ENCODE measurements at places on chromosomes 2 and 18.

DNA sequence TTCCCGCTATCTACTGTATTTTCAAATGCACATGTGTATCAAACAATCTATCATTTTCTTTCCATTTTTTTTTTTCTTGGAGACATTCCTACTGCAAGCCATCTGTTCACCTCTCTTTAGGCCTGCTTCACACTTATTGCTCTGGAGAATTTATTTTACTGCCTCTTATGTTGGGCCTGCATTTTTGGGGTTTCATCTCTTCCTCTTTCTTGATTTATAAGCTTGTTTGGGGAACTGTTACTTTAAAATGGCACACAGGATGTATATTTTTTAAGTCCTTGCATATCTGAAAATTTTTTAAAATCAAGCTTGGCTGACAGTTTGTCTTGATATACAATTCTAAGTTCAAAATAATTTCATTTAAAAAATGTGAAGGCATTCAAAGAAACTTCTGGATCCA, 3.5 kb upstream of the RAB27B start:
- DNase-seq, result no peak

DNA sequence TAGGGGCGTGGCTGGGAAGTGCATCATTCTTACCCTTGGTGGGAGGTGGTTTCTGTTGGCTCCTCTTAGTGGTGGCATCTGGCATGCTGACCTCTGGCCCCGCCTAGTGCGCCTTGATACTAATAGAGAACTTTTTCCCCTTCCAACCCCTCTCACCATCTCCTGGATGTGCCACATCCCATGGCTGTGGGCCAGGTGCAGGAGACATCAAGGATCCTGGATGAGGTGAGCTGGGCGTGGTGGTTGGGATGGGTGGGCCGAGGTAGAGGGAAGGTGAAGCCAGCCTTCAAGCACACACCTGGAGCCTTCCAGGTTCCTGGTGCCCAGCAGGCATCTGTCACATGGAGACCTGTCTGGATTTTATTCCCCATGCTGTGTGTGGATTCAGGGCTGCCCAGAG, 149.2 kb downstream of the DYSF start:
- no peak for DNase-seq

DNA sequence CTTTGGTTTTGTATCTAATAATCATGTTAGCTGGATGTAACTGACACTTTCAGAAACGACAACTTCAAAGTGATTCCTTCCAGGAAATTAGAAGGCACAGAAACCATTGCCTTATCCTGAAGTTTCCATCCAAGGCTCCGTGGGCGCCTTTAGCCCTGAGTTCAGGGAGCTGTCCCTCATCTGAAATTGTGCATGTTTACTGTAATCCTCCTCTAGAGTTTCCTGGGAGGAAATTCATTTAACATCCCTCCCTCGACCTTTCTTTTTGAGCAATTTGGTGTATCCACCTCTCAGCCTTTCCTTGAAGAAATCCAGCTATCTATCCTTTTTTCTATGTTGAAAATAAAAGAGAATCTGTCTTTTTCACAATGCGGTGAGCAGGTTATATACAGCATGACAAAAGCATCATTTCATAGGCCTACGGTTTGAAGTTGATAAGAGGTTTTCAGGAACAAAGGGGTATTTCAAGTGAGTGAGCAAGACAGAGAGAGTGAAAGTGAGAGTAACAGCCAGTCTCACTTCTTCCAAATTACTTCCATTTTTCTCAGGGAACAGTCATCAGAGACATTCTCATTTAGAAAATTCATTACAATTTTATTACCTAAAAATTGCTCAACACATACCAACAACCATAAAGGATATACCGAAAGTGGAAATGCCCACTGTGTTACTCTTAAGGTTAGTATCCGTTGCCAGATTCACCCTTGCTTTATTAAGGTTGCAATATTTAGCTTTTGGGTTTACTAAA, 167.3 kb downstream of the MREG start:
- peak; percentile 95 for DNase-seq

DNA sequence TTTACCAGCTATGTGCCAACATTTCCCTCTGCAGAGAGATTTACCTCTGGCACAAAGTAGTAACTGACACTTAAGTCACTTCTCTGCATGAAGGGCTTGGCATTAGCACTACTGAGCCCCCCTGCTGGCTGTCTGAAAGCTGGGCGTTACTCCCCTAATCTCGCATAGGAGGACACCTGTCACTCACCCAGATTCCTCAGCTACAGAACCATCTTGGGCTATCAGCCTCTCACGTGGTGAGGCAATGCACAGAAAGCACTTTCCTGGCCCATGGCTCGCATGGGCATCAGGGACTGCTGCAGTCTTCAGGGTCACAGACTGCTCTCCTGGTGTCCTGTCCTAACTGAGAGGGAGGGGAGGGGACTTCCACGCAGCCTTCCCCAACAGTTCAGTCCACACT, 12.0 kb downstream of the SERPINE2 start:
- no peak for DNase-seq

- peak; percentile 62 for DNase-seq
Observed at GRCh38 chr2:45681675-45682074, 30.2 kb downstream of the PRKCE start.

DNA sequence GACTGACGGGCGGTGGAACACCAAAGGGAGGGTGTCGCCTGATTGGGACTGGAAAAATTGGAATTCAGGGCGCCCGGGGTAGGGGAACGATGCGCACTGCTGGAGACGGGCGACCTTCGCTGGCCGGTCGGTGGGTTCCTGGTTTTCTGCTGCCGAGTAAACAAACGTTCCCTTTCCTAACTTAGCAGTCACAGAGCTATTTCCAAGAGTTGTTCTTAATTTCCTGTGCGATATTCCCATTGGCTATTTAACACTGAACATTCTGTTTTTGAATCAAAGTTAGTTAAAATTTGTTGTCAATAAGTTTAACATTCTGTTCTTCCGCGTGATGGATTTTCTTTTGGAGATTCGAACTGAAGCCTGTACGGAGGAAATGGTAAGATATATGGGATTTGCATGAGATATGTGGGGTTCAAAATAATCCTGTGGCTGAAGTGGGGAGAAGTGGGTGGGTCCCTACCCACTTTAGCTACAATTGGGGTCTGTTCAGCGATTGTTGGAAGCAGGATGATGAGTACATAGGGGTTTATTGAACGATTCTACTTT, 862 bp downstream of the C18orf54 start:
- DNase-seq, result peak; percentile 16

- DNase-seq, result no peak
Observed at GRCh38 chr18:53644799-53645471, 579.5 kb downstream of the MBD2 start.

DNA sequence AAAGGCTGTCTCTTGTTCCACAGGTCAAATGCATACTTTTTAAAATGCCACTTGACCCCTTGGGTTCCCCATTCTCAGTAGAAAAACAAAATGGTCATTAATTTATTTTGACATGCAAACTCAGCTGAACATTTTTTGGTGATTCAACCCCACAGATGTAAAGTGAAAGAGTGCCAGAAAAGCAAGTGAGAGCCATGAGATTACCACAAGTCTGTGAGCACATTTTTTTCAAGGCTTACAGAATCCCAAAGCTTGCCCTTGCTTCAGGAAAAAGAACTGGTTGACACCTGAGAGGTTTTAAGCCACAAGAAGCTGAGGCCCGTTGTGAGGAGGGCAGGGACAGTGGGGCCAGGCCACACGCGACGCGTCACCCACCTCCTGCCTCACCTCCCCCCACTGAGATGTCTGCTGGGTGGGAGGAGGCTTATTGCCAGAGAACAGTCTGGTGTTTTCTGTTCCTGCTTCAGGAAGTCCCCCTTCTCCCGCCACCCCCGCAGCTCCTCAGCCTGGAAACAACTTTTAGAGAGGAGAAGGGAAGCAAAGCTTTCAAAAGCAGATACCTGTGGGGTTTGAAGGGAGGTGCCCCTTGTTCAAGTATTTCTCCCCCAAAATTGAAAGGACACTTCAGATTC, 70.4 kb upstream of the CYP1B1 start:
- DNase-seq, result peak; percentile 92

GRCh38 chr2:180728928-180729559, 251.4 kb upstream of the UBE2E3 start:
- no peak for DNase-seq

GRCh38 chr2:216130346-216130971, 21.3 kb downstream of the XRCC5 start:
- no peak for DNase-seq

DNA sequence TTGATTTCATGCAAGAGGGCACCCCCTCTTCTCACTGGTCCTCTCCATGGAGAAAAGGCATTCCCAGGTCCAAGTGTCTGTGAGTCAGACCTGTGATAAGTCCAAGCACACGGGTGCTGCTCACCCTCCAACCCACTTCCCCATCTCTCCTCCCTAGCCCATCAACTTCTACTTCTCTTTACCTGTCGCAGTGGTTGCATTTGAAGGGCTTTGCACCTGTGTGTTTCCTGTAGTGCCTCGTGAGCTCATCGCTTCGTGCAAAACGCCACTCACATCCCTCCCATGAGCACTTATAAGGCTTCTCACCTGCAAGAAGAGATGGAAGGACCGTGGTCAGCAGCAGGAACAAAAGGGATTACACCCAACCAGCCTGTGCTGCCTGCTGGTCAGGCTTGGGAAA, 77.5 kb downstream of the KLF7 start:
- DNase-seq, result no peak
